HTR-8/SVneo (cell line): ENCODE measurements at places on chromosomes 6 and 20.

GRCh38 chr20:57294550-57294949, 28.1 kb upstream of the BMP7 start:
- DNase-seq: no peak

DNA sequence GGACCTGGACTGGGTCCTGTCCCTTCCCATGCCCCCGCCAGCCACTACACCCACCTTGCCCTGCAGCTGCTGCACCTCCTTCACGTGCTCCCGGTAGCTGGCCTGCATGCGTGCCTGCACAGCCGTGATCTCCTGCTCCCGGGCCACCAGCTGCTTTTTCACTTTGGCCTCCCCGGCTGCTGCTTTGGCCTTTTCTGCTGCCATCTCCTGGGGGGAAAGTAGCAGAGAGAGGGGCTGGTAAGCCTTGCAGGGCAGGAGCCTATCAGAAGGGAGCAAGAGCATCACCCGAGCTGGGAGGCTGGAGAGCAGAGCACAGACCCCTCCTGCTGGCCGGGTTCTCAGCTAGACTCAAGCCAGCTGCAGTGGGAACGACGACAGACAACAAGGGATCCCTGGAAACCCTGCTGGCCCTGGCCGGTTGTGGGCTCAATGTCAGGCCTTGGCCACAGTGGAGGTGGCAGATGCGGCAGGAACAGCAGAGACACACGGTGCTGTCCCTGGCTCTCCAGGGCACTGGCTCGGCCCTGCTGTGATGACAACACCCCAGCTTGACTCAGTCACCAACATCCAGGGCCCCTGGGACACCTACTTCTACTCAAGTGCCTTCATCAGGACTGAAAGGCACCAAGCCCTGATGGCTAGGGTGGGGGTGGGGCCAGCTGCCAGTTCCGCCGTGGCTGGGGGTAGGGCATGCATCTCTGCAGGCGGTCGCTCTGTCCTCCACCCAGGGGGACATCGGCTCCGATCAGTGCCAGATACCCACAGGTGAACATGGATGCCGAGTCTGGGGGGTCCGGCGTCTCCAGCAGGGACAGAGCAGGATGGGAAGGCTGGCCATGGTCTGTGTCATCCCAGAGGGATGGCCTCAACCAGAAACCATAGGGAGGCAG, 45.3 kb downstream of the RRBP1 start:
- no peak for DNase-seq

- peak; percentile 69 for DNase-seq
Measured at GRCh38 chr6:154410619-154411072, 54.0 kb upstream of the IPCEF1 start.

DNA sequence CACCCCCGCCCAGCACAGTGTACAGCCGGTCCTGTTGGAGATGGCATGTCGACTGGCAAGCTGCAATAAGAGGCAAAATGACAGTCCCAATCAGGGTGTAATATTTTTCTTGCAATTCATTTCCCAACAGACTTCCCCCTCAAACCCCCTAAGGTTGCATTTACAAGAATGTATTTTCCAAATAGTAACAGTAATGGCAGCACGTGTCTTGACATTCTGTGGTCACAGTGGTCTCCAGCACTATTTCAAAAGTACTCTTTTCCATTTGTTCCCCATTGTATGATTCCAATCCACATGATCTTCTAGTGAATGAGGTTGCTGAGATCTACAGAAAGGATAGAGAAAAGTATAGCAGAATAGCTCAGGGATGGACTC, 97.8 kb upstream of the CARMIL1 start:
- DNase-seq: no peak

GRCh38 chr6:144170044-144170443, 19.7 kb downstream of the STX11 start:
- DNase-seq: no peak

DNA sequence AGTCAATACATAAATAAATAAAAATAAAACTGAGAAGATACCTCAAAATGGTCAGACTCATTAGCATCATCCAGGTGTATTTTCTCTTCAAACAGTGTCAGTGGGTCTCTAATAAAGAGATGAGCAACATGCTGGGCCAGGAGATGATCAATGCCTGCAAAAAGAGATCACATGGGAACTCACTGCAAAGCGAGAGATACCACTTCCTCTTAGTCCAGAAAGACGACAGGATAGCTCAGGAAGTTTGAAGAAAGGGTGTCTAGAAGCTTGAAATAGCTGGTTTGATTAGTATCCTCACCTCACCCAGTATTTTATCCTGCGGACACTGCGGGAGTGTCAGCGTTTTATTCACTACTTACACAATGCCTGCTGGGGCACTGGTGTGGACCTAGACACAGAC, 38.0 kb downstream of the GCLC start:
- DNase-seq: no peak

DNA sequence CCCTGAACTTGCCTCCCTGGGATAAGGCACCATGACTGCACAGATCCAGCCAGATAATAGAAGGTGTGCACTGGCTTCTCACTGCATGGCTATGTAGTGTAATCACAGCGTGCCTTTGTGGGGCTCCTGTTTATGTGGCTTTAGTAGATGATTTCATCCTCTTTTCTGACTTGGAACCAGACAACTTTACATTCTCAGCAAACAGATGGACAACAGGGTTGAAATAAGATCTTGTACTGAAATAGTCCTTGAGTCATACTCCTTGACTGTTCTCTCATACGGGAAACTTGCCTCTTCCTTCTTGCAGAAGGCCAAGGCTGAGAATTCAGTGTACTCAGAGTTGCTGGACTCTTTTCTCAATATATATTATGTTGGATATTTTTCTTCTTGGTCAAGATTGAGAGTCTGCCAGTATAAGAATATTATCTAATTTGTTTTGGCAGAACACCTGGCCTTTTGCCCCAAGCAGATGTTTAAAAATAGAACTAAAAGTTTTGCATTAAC, 25.0 kb upstream of the RNF144B start:
- DNase-seq: peak; percentile 24

GRCh38 chr6:21751608-21752007, 158.1 kb downstream of the SOX4 start:
- DNase-seq: no peak
